ENCODE measurements at places on chromosomes 7 and 10.

DNA sequence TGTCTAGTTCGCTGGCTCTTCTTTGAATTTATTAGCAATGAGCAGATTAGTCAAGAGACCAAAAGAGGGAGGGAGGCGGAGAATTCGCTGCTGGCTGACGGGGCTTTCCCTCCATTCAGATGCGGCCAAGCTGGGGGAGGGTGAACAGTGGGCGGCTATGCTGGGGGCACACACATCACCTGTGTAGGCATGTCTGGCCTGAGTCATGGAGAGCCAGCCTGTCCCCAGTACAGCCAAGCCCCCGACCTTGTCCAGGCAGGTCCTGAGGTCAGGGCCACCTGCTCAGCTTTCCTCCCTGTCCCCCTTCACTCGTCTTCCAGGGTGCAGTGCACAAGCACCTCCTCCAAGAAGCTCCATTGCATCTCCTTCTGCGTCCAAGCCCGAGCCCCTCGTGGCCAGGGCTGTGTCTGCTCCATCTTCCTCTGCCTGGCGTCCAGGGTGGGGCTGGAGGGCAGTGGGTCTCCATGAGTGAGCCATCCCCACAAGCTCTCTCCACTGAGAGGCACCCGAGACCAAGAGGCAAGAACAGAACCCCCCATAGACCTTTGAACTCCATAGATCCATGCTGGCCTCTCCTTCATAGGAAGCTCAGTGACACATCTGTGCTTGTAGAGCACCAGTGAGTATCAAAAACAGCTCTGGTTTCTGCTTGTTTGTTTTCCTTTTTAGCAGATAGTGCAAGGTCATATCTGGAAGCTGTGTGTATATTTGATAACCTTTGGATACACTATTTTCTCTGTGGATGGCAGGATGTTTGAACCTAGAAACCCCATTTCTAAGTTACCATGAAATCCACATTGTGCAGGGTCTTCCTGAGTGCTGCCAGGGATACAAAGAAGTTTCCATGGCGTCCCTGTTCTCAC, 1.9 kb upstream of the DEPP1 start:
- DNase-seq, result no peak

DNA sequence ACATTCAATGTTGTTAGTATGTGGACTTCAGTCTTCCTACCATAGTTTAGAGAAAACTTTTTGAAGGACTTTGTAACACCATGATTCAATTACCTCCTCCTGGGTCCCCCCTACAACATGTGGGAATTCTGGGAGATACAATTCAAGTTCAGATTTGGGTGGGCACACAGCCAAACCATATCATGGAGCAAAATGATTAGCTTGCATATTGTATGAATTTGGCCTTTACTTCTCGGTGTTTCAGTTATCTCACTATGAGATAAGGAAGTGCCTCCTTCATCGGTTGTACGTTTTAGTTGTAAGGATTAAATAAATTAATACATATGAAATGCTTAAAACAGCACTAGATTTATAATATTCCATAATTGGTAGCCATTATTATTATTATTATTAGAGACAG, 428.7 kb downstream of the EXOC4 start:
- DNase-seq, result no peak

DNA sequence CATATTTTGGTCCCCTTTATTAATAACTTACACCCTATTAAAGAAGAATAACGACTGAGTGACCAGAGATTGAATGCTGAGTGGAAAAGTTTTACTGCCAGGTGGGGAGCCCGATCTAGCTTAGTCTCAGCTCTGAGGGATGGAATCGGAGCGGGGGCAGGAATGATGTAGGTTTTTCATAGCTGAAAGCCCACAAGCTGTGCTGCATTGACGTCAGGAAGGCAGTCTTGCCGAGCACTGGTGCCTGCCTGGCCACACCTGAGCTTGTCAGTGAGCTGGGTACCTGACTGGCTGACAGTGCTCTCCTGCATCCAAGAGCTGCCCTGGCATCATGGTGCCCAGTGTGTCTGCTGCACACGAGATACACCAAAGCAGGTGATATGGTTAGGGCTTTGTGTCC, 34.8 kb downstream of the GRK5 start:
- no peak for DNase-seq

DNA sequence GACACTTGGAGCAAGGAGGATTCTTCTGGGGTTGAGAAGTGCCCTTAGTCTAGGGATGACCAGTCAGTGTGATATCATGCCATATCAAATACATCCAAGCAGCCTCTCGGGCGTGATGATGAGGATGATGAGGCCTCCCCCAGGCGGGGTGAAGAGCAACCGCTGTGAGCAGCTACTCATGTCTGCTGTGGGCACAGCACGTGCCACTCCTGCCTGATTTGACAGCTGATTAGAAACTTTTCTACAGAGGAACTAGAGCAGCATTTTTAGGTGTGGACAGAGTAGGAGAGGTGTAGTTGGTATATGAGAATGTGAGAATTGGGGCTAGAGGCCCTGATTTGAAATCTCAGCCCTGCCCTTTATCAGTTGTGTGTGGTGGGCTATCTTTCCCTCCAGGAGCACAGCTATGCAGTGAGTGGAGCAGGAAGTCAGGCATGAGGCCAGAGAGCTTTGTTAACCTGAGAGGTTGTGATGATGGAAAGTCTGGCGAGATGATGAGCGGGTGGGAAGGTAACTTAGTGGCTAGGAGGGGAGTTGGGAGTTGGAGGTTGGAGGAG, 49.6 kb upstream of the COBL start:
- no peak for DNase-seq

GRCh38 chr10:29722777-29723176, 88.0 kb upstream of the SVIL start:
- DNase-seq, result no peak

- DNase-seq, result no peak
Measured at GRCh38 chr10:27558612-27559020, 54.5 kb downstream of the RAB18 start.

GRCh38 chr7:113774182-113774807, 144.5 kb downstream of the PPP1R3A start:
- DNase-seq, result no peak

GRCh38 chr7:107043921-107044346, 571 bp upstream of the PRKAR2B start:
- no peak for DNase-seq

DNA sequence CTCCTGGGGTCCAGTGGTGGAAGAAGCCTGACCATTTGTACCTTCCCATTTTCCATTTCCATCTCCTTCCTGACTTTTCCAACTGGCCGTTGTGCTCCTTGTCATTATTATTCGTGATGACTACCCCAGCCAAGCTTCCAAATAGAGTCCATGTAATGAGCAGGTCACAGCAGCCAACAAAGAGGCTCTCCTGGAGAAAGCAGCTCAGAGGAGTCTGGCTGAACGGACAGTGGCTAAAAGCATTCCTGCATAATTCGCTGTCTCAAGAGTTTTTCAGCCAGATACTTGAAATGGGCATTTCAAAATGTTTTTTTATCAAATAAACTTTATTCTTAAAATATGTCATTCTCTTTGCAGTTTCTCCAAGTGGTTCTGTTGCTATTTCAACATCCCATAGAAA, 458.6 kb downstream of the INHBA start:
- DNase-seq, result no peak

- DNase-seq, result no peak
Measured at GRCh38 chr7:42621543-42622219, 290.2 kb downstream of the C7orf25 start.

DNA sequence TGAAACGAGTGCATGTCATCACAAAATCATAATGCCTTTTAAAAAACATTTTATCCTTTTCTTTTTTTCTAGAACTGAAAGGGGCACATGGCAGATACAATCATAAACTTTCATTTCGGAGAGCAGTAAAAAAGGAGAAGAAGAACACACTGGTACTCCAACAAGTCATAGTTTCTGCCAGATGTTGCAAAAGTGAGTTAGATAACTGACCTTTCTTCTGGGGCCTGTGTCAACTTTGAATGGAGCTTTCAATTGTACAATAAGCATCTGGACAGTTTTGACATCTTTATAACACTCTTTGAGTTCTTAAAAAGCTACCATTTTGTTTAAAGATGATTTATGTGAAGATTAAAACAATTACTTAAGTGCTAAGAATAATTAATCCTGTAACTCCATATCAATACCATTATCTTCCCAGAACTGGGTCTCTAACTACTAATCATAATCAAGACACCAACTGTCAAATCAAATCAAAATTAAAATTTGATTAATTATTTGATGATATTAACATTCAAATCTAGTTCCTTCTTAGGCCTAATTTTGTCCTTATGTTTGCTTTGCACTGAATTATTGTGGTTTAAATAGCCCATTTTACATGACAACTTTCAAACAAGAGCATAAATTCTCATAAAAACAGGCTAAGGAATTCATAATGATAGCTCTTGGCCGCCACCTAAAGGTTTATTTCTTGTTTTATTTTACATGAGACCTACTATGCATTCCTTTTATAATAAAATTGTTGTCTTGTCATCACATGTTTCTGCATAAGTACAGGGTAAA, 19.5 kb upstream of the ITGB8 start:
- no peak for DNase-seq

- DNase-seq, result no peak
Measured at GRCh38 chr7:101940830-101941229, 123.4 kb downstream of the CUX1 start.

DNA sequence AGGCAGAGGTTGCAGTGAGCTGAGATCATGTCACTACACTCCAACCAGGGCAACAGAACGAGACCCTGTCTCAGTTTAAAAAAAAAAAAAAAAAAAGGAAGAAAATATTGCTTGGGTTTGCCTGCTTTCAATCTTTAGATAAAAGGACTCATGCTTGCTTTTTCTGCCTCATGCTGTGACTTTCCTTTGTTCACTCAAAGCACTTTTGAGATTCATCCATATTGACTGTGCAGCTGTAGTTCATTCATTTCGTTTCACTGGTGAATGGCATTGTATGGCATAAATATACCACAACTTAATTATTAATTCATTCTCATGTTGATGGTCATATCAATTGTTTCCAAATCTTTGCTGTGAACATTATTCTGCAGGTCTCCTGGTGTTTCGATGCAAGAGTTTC, 97.6 kb upstream of the NFE2L3 start:
- DNase-seq, result no peak

- no peak for DNase-seq
Measured at GRCh38 chr10:60141896-60142559, 235.7 kb upstream of the CCDC6 start.

GRCh38 chr7:23449941-23450340, 20.4 kb downstream of the IGF2BP3 start:
- no peak for DNase-seq

DNA sequence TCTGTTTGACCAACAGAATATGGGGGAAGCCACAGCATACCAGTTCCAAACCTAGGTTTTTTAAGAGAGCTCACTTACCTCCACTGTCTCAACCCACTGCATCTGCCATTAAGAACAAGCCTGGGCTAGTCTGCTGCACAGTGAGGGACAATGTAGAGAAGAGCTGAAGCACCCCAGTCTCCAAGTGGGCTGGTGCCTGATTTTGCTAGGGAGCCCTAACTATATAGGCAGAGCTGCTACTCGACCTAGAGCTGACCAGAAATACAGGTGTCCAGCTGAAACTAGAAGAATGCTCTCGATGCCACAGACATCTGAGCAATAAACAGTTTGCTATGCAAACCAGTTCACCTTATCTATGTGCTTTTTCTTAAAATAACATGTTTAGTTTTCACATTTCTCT, 106.9 kb upstream of the BET1 start:
- DNase-seq, result no peak

GRCh38 chr10:34156781-34157425, 658.2 kb downstream of the PARD3 start:
- DNase-seq, result no peak

Measured in activated T-cell treated with anti-CD3 and anti-CD28 coated beads for 48 hours (primary cell).